Iris pigment epithelial cell (primary cell): ENCODE measurements at places on chromosomes 12 and 14.

DNA sequence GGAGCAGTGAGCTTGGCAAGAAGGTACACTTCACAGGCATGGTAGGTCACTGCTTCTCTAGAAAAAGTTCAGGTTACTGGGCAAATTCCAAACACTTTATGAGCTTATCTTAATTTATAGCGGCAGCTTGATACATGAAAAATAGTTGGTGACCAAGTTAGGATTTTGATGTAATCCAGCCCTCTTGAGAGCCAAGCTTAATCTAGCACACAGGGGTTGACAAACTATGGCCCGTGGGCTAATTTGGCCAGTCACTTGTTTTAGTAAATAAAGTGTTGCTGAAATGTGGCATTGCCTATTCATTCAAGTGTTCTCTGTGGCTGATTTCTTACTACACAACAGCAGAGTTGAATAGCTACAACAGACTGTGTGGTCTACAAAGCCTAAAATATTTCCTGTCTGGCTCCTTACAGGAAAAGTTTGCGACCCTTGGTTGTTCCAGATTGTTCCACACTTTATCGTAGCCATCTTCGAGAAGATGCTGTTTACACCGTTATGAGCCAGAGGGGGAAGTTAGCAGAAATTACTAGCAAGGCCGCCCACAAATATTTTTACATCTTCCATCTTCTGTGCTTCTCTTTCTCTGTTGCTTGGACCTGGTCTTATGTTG is 120.9 kb downstream of the DAAM1 start:
- no peak for DNase-seq

GRCh38 chr12:73731658-73732057 is 806.0 kb upstream of the ATXN7L3B start:
- peak; percentile 16 for DNase-seq

DNA sequence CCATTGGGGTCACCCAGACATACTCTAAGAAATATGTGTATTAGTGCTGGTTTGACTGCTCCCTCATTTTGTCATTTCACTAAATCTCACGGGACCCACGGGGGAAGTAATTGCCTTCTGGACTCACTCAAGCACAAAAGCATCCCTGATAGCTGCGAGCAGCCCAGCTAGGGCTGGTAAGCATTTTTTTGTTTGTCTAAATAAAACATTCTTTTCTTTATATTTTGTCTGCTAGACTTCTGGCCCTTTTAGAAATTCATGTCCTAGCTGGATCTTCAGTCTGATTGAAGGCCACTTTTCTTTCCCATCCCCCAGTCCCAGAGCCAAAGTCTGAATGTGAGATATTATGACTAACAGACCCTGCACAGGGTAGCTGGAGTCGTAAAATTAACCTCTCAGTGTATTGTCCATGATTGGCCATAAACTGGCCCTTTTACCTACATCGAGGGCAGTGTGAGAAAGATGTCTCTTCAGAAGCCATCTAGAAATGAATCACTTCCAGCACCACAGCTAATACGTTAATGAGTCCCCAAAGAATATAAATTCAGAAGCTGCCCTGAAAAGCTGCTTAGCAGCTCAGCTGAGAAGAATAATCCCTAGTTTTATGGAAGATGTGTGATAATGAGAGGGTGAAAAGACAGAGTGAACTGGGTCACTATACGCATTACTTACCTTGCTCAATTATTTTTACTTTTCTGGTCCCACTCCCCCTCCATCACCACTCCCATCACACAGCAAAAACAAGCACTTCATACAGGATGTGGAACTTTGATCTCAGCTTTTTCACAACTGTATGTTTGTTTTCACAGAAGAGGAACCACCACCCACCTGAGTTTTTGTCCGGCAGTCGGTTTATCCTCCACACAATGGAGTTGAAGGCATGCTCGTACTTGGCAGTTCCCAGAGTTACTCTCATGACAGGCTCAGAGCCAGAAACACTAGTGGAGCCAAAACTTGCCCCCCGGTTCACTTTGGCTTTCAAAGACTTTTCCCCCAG is 55.6 kb upstream of the GTF2A1 start:
- DNase-seq, result no peak

DNA sequence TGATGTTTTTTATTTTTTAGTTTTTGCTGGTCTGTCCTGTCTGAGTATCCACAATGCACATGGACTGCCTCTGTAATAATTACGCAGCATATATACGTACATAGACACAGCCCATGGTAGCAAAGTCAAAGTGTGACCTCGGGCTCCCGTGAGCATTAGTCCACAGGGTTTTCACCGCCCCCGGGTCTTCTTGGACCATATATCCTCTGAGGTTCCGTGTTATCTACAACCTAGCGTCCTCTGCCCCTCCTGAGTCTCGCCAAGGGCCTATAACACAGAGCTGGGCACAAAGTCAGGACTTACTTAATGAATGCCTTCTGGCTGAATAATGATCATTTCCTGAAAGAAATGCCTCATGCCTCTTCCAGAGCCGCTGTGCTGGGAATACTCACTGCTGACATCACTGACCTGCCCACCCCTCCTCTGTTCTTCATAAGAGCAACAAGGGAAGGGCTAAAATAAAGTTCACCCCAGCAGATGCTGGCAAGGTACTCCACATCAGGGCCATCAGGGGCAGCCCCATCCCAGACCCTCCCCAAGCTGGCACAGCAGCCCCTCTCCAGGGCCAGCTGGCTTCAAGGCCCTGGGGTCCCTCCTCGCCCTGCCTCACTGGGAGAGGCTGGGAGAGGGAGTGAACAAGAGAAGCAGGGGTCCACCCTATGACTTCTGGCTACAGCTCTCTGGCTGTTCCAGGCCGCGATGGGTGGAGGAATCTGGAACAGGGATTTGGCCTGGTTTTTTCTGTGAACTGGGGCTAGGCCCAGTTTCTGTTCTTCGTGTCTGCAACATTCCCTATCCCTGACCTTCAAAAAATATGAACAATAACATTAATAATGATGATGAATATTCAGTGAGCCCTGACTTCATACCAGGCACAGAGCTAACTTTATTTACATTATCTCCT is 7.9 kb downstream of the HDAC7 start:
- DNase-seq, result peak; percentile 80

- no peak for DNase-seq
Observed at GRCh38 chr12:107374161-107374840, 281.0 kb upstream of the CRY1 start.
